ENCODE measurements at places on chromosomes 13 and 19. TPM values are rescaled to one million over a fixed set of nuclear protein-coding genes. Genes with fewer than 3 reads are reported as not detected.
A peak's percentile ranks its signal among the peaks of the same experiment; 100 is the strongest.

GRCh38 chr19:32345261-32346207 lies at the start of gene ZNF507:
TSS of gene ZNF507 (plus strand) at chr19:32345610. CDS start at chr19:32352831, 7,221 bp downstream.
- peak within 1 kb of the TSS; percentile 96 for H3K4me3 ChIP-seq
- DNase-seq, result peak; percentile 71
- peak within 1 kb of the TSS; percentile 94 for H3K27ac ChIP-seq
- peaks cover 13% of the 10 kb centered on the region for H3K36me3 ChIP-seq
- peaks cover 18% of the 10 kb centered on the region for H3K4me1 ChIP-seq

DNA sequence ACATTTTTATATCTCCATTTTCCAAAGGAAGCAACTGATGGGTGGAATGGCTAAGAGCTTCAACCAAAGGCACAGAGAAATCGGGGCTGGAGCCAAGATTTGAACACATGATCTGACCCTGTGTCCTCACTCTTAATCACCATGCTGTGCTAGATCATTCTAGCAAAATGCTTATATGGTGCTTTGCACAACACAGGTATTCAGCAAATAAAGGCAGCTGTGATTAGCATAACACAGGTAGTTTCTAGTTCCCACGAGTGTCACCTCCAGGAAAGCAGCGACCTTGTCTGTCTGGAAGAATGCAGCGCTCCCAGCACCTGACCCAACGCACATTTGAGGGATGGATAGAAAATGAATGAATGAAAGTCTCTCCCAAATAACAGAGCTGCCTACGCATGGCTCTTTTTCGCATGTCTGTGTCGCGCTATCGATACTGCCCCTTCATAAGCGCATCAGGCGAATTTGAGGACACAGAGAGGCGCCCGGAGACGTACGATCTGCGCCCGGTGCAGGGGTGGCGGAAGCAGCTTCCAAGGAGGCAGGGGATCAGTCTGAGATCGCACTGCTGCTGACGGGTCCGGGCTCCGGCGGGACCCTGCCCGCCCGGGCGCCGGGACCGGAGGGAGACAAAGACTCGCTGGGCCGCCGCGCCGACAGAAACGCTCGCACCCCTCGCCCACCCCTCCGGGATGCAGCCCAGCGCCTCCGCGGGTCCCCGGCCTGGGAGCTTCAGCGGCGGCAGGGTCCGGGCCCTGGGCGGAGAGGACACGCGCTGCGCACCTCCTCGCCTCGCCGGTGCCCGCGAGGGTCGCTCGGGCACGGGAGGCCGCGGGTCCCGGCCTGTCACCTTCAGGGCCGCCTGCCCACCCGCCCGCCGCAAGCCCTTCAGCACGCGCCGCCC lies 609 bp downstream of the EPS15L1 start:
- no peak for DNase-seq
- H3K27me3 ChIP-seq, result no peaks in the 10 kb centered on the region
- H3K36me3 ChIP-seq, result peaks cover 2% of the 10 kb centered on the region
- peaks cover 33% of the 10 kb centered on the region for H3K4me1 ChIP-seq

- H3K4me3 ChIP-seq, result no peak overlapping the region
- no peak for DNase-seq
- peaks cover 18% of the 10 kb centered on the region for H3K27me3 ChIP-seq
- no peaks in the 10 kb centered on the region for H3K36me3 ChIP-seq
- H3K4me1 ChIP-seq, result no peaks in the 10 kb centered on the region
These were observed 31.9 kb downstream of the PTPRS start for GRCh38 chr19:5308451-5309437.

DNA sequence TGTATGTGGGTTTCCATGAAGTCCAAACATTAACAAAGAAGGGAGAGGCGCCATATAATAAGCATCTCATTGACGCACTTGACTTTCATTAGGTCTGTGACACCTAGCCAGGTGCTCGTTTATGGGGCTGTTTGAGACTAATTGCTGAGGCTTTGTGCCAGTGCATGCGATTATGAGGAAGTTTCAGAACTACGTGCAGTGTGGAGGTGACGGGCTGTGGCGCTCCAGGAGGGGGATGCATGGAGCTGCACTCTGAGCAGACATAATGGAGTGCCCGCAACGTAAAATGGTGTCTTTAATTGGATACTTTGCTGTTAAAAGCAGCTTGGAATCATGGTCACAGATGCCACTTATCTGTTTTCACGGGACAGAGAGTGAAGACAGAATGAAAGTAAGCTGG lies 223.2 kb downstream of the FGF9 start:
- H3K4me3 ChIP-seq, result no peak overlapping the region
- no peak overlapping the region for H3K27ac ChIP-seq

GRCh38 chr13:75418997-75419396 lies 63.0 kb downstream of the TBC1D4 start:
- DNase-seq, result no peak
- no peak overlapping the region for H3K4me3 ChIP-seq
- H3K27me3 ChIP-seq, result peaks cover 36% of the 10 kb centered on the region
- peaks cover 3% of the 10 kb centered on the region for H3K4me1 ChIP-seq
- H3K27ac ChIP-seq, result no peak overlapping the region
- H3K36me3 ChIP-seq, result no peaks in the 10 kb centered on the region

GRCh38 chr19:18046059-18046718 lies 38.2 kb downstream of the ARRDC2 start:
- H3K4me1 ChIP-seq, result peaks cover 50% of the 10 kb centered on the region
- no peaks in the 10 kb centered on the region for H3K27me3 ChIP-seq
- peak overlapping the region; percentile 75 for H3K4me3 ChIP-seq
- H3K36me3 ChIP-seq, result no peaks in the 10 kb centered on the region
- H3K27ac ChIP-seq, result peak overlapping the region; percentile 95

GRCh38 chr13:56888455-56888854 lies 252.3 kb upstream of the PRR20A start:
- H3K4me1 ChIP-seq, result no peaks in the 10 kb centered on the region
- H3K27me3 ChIP-seq, result no peaks in the 10 kb centered on the region
- H3K36me3 ChIP-seq, result no peaks in the 10 kb centered on the region

- H3K4me3 ChIP-seq, result no peak overlapping the region
- DNase-seq, result no peak
- no peaks in the 10 kb centered on the region for H3K36me3 ChIP-seq
- H3K4me1 ChIP-seq, result peaks cover 7% of the 10 kb centered on the region
These were observed 154.0 kb downstream of the NALCN start for GRCh38 chr13:101262306-101262705.

- peaks cover 4% of the 10 kb centered on the region for H3K4me1 ChIP-seq
- no peak for DNase-seq
- H3K4me3 ChIP-seq, result no peak overlapping the region
- peaks cover 2% of the 10 kb centered on the region for H3K36me3 ChIP-seq
- H3K27ac ChIP-seq, result no peak overlapping the region
These were observed 484.0 kb downstream of the MYO16 start for GRCh38 chr13:109113427-109113826.

DNA sequence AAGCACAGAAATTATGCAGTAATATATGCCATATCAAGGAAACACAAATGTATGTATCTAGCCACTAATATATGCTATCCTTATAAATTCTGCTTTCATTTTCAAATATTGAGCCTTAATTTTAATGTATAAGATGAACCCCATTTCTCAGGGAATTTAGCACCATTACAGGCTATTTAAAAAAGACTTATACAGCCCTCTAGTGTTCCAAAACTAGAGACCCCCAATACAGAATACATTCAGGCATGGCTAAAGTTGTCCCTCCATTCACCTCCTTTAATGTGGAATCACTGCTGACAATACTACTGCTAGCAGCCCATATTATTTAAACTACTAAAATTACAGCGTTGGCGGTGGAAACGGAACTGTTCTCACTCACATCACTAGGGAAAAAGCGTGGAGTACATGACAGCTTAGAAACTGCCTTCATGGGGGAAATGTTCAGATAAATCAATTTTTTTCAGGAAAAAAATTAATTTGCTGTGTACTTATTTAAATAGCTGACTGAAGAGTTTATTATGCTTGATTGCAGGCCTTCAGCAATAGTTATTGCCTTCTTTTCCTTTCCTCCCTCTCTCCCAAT lies 541.0 kb downstream of the PCDH9 start:
- H3K27me3 ChIP-seq, result no peaks in the 10 kb centered on the region
- no peaks in the 10 kb centered on the region for H3K36me3 ChIP-seq
- no peak overlapping the region for H3K4me3 ChIP-seq
- no peaks in the 10 kb centered on the region for H3K4me1 ChIP-seq
- no peak for DNase-seq
- H3K27ac ChIP-seq, result no peak overlapping the region

DNA sequence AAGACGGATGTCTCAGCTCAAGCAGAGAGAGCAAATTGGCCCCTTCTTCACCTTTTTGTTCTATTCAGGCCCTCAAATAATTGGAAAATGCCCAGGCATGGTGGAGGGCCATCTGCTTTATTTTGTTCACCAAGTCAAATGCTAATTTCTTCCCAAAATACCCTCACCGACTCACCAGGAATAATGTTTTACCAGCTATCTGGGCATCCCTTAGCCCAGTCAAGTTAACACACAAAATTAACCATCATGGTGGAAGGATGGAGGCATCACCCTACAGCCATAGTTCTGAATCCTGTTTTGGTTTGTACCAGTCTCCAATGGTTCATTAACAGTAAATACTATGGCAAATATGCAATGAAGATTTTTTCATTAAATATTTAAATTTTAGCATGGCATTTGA lies 51.7 kb upstream of the SERP2 start:
- H3K27ac ChIP-seq, result no peak overlapping the region
- H3K27me3 ChIP-seq, result peaks cover 29% of the 10 kb centered on the region
- no peak overlapping the region for H3K4me3 ChIP-seq
- no peak for DNase-seq
- H3K36me3 ChIP-seq, result no peaks in the 10 kb centered on the region

- DNase-seq, result no peak
- no peak overlapping the region for H3K27ac ChIP-seq
- peaks cover 10% of the 10 kb centered on the region for H3K36me3 ChIP-seq
- no peak overlapping the region for H3K4me3 ChIP-seq
These were observed 54.7 kb upstream of the F7 start for GRCh38 chr13:113050734-113051431.

GRCh38 chr13:80473695-80474094 lies 132.8 kb upstream of the SPRY2 start:
- H3K27ac ChIP-seq, result no peak overlapping the region
- H3K4me1 ChIP-seq, result no peaks in the 10 kb centered on the region
- no peak overlapping the region for H3K4me3 ChIP-seq
- H3K36me3 ChIP-seq, result no peaks in the 10 kb centered on the region
- no peak for DNase-seq
- no peaks in the 10 kb centered on the region for H3K27me3 ChIP-seq

DNA sequence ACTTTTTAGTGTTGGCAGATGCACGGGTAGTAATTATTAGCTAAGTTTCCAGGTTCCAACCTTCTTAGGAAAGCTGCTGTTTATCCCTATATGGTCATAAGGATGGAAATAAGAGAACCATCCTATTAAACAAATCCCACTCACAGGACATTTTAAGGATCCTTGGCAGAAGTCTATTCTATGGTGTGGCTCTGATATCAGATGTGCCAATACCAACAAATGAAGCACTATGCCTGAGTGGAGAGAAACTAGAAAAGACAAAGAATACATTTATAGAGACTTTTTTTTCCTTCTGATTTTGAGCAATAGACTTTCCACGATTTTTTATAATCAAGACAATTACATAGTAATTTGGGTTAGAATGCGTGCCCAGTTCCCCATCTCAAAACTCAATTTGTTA lies 12.6 kb downstream of the PCDH17 start:
- no peaks in the 10 kb centered on the region for H3K27me3 ChIP-seq
- no peaks in the 10 kb centered on the region for H3K4me1 ChIP-seq

GRCh38 chr19:2239173-2239572 lies 2.5 kb downstream of the SF3A2 start:
- H3K4me1 ChIP-seq, result peaks cover 63% of the 10 kb centered on the region
- DNase-seq, result no peak
- H3K4me3 ChIP-seq, result peak overlapping the region; percentile 96

- no peaks in the 10 kb centered on the region for H3K27me3 ChIP-seq
- no peak overlapping the region for H3K4me3 ChIP-seq
- no peak overlapping the region for H3K27ac ChIP-seq
- H3K36me3 ChIP-seq, result no peaks in the 10 kb centered on the region
- H3K4me1 ChIP-seq, result no peaks in the 10 kb centered on the region
- no peak for DNase-seq
These were observed 421.9 kb upstream of the ARGLU1 start for GRCh38 chr13:106989876-106990275.

DNA sequence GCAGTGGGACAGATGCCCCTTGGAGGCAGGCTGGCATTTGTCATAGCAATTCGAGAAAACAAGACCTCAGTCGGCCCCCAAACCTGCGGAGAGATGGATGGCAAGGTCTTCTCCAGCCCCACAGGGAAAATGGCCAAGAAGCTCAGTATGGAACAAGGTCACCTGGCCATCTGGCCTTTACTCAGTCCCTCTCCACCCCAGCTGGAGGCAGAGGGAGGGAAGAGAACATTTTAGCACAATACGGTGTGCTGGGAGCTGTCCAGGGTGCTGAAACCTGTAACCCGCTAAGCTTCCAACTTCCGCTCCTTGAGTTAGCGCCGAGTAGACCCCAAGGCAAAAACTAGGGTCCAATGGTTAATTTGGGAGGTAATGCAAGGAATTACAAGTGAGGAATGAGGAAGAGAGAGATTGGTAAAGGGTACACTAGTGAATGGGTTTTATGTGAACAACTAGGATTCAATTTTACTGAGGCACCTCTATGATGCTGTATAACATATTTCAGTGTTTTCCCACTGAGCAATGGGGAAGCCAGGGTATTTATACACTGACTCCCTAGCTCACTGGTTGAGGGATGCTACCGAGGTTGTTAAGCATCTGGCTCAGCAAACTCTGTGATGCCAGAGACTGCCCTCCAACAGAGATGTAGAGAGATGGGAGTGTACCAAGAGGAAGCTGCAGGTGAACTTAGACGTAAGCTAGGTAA lies 64.3 kb downstream of the CACNA1A start:
- peaks cover 17% of the 10 kb centered on the region for H3K27me3 ChIP-seq
- H3K36me3 ChIP-seq, result peaks cover under 1% of the 10 kb centered on the region
- DNase-seq, result peak; percentile 25
- no peak overlapping the region for H3K4me3 ChIP-seq
- H3K4me1 ChIP-seq, result no peaks in the 10 kb centered on the region
- no peak overlapping the region for H3K27ac ChIP-seq

DNA sequence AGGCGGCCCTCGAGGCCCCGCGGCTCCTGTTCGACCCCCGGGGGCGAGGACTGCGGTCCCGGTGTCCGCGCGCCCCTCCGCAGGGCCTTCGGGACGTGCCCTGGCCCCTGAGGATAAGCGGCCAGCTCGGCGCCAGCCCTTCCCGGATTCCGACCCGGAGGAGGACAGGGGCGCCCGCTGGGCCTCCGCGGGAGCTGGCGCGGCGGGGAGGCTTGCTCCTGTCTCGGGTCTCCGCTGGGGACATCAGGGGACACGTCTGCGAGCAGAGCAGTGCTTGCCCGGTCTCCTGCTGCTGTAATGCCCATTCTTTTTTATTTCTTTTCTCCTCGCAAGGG lies 829 bp downstream of the B3GLCT start:
- peak; percentile 31 for DNase-seq
- H3K36me3 ChIP-seq, result peaks cover 2% of the 10 kb centered on the region
- peaks cover 28% of the 10 kb centered on the region for H3K4me1 ChIP-seq

GRCh38 chr19:10420444-10421239 lies at the start of gene PDE4A:
TSS of gene PDE4A (plus strand) at chr19:10420538. CDS start at chr19:10420765, 227 bp downstream.
- H3K27me3 ChIP-seq, result peaks cover 39% of the 10 kb centered on the region
- peak within 1 kb of the TSS; percentile 93 for H3K4me3 ChIP-seq
- peak; percentile 60 for DNase-seq
- H3K27ac ChIP-seq, result peak within 1 kb of the TSS; percentile 83
- peaks cover 6% of the 10 kb centered on the region for H3K36me3 ChIP-seq

C19orf38 gene
- total RNA-seq, result 1.6 TPM

FUT6 gene
- not detected for total RNA-seq

ZNF426 gene
- total RNA-seq, result 9.6 TPM

THSD1 gene
- total RNA-seq, result 0.68 TPM

INAFM1 gene
- total RNA-seq, result 9.9 TPM

COLGALT1 gene
- 42.1 TPM for total RNA-seq

SHANK1 gene
- not detected for total RNA-seq

SLC8A2 gene
- not detected for total RNA-seq

TPTE2 gene
- 0.22 TPM for total RNA-seq

NDUFS7 gene
- 50.9 TPM for total RNA-seq

All from T-helper 17 cell (primary cell).